Naive thymus-derived CD8-positive, alpha-beta T cell (primary cell): ENCODE measurements at places on chromosomes 1 and 21. TPM values are rescaled to one million over a fixed set of nuclear protein-coding genes. Genes with fewer than 3 reads are reported as not detected.

Gene FCAMR
- not detected for polyA plus RNA-seq

Gene SGIP1
- not detected for polyA plus RNA-seq

Gene APOBEC4
- not detected for polyA plus RNA-seq

Gene CSF3R
- polyA plus RNA-seq = 0.10 TPM

Gene BEST4
- 0.32 TPM for polyA plus RNA-seq

Gene BMP8A
- not detected for polyA plus RNA-seq

Gene OR2T29
- polyA plus RNA-seq = not detected

Gene CNIH3
- 0.98 TPM for polyA plus RNA-seq

Gene ENO1
- 1,047 TPM for polyA plus RNA-seq

Gene LRRC3
- 0.06 TPM for polyA plus RNA-seq
